ENCODE measurements at places on chromosomes 11 and 22.

DNA sequence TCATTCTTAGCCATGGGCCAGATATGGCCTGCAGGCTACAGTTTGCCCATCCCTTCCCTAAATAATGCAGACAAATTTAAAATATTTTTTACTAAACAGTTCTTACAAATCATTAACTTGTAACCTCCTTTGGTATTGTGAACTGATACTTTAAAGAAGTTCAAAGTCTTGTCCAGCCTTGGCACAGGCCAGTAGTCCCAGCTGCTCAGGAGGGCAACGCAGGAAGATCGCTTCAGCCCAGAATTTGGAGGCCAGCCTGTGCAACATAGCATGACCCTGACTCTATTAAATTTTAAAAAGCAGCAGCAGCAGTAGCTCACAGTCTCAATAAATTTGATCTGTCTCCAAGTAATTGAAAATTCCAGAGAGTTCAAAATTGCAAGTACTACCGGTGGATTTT lies 83.7 kb upstream of the ARHGAP32 start:
- no peak for DNase-seq

DNA sequence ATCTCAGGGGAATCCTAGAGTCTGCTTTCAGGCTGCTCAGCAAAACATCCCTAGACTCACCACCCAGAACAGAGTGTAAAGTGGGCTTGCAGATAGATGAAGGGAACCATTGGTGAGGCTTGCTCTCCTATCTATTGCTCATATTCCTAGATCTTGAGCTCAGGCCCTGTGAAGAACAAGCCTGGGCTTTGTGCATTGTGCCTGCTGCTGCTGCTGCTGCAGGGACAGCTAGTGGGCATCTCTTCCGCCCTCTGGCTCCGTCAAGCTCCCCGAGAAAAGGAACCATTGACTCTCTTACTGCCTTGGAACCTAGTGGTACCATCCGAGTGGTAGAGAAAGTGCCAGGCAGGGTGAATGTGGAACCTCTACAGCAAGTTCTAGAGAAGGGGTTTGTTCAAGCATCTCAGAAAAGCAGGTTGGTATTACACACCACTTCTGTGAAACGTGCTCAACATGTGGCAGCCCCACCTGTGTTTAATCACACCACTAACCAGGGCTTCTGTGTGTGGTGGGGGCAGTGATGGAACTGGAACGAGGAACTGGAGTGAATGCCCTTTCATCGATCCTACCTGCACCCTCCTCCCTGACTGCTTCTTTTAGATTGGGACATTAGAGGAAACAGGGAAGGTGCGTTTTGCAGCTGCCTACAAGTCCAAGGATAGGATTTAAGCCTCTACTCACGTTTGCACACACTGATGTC lies 4.4 kb downstream of the BACE1-AS start:
- no peak for DNase-seq

GRCh38 chr11:10236840-10237239 lies 57.2 kb downstream of the SBF2 start:
- DNase-seq: no peak

GRCh38 chr11:128985880-128986279 lies 43.2 kb upstream of the TP53AIP1 start:
- DNase-seq: no peak

GRCh38 chr11:8180469-8180868 lies 11.6 kb upstream of the RIC3 start:
- no peak for DNase-seq

- no peak for DNase-seq
Observed at GRCh38 chr22:49435596-49435995, 392.1 kb downstream of the BRD1 start.

DNA sequence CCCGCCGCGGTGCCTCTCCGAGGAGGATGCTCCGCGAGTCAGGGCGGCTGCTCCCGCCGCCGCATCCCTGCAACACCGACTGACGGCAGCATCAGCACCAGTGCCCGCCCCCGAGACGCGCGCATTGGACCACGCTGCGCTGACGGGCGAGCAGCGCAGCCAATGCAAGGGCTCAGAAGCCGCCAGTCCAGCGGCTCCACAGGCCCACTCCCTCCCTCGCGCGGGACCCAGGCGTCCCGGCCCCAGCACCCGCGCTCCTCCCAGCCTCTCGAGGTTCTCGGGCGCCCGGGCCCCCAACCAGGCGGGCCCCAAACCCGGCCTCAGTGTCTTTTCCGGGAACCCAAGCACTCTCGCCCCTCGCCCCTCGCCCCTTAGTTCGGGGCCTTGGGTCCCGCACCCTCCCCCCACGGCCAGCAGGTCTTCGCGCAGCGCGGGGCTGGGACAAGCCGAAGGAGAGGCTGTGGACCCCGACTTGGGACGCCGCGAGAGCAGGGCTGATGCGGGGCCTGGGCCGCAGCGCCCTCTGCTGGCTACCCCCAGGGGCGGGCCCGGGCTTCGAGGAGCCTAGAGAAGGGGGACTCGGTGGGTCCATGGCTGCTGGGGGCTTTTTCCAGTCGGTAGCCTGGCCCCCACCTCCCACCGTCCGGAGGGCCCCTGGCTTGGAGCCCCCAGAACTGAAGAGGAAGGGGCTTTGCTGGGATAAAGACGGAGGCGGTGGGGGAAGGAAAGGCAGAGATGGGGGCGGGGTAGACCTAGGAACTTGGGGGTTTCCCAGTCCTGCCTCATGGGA lies at the start of gene NRXN2:
Gene NRXN2, minus strand, starts transcription at position 81 of the 790 bp plus-strand sequence. CDS start 9,498 bp downstream, outside the sequence.
- DNase-seq: peak; percentile 68

DNA sequence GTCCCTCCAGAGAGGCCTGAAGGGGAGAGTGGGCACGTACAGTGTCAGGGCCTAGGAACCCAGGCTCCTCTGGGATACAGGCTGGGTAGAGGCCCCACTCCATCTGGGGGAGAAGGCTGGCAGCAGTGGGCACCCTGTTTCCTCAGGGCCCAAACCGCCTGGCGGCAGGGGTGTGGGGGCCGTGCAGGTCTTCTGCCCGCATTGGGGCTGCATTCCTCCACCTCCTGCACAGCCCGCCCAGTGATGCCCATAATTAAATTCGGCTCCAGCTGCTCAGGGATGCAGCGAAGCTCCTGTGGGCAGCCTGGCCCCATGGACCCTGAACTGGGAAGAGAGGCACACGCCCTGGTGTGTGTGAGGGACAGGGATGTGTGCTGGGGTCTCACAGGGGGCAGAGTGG lies 35.4 kb downstream of the KCNQ1OT1 start:
- DNase-seq: no peak

GRCh38 chr22:22810018-22810427 lies 77.6 kb upstream of the IGLL5 start:
- no peak for DNase-seq

DNA sequence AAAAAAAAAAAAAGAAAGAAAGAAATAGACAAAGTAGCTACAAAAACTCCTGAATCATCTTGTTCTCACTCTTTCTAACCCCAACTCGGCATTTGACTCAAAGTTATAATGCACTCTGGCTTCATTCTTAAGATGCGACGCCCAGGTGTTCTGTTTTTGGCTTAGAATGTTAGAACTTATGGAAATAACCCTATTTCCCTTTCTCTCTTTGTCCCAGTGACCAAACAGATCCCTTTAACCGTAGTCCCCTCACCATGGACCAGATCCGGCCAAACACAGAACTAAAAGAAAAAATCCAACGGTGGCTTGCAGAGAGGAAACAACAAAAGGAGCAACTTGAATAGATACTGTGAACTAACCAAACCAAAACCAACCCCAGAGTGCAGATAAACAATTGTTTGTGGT lies 5.3 kb upstream of the ATP5MG start:
- DNase-seq: no peak

DNA sequence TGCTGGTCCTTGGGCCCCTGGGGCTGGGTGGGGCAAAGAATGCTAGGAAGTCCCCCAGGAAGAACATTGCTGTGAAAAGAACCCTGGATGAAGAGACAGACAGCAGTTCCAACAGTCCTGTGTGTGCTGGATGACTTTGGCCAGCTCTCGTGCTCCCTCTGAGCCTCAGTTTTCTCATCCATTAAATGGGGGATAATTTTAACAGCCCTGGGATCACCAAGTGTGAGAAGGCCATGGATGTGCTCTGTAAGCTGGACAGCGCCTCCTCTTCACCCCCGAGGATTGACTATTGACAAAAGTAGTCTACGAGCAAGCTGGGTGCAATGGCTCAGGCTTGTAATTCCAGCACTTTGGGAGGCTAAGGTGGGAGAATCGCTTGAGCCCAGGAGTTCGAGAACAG lies 2.5 kb downstream of the LARGE2 start:
- no peak for DNase-seq

- DNase-seq: no peak
Observed at GRCh38 chr22:39526736-39527171, 5.8 kb downstream of the RPS19BP1 start.

GRCh38 chr22:42174062-42174461 lies 43.5 kb upstream of the CYP2D6 start:
- DNase-seq: no peak

DNA sequence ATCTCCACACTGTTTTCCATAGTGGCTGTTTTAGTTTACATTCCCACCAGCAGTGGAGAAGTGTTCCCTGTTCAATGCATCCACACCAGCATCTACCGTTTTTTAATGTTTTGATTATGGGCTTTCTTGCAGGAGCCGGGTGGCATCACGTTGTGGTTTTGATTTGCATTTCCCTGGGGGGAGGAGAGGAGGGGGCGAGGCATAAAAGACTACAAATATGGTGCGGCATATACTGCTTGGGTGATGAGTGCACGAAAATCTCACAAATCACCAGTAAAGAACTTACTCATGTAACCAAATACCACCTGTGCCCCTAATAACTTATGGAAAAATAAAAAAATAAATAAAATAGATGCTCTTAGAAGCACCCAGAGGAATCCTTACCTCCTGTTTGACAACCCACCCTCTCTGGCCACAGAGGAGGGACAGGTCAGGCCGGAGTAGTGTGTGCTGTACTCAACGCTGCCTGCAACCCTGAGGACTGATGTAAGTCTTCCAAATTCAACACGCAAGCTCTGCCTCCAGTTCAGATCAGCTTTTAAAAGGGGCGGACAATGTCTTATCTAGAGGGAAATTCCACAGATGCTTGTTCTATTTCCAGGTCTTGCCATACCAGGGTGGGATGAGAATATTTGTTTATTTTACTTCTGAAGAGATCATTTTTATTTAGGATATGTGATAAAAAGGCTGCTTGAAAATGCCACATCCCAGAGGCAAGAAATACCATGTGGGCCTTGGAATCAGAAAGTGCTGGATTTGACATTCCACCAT lies 329.6 kb upstream of the B3GAT1 start:
- no peak for DNase-seq

- DNase-seq: peak; percentile 45
Observed at GRCh38 chr11:134372961-134373360, 39.1 kb downstream of the B3GAT1 start.

DNA sequence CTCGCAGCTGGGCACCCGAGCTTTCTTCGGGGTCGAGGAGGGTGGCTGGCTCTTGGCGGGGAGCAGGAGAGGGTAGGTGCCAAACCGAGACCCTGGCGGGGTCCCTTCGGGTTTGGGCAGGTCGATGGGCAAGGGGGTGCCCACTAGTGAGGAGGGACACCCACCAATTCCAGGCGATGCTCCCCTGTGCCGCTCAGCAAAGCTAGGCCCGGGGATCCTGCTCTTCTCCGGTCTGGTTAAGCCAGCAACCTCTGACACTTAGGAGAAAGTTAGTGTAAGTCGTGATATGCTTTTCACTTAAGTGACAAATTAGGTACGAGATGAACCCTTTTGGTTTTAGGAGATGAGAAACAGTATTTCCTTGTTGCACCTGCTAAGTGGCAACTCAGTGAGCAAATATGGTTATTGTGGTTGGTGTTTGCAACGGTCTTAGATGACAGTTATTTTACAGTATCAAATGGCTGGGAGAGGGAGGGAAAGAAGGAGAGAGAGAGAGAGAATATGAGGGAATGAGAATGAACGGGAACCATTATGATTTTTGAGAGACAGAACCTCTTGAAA lies 565 bp downstream of the NUCB2 start:
- DNase-seq: peak; percentile 30

- DNase-seq: no peak
Observed at GRCh38 chr11:72621008-72621610, 53.1 kb downstream of the PDE2A start.

- no peak for DNase-seq
Observed at GRCh38 chr11:48103621-48104567, 112.7 kb upstream of the OR4B1 start.

GRCh38 chr11:235609-235996 lies 539 bp downstream of the SIRT3 start:
- no peak for DNase-seq

- DNase-seq: no peak
Observed at GRCh38 chr11:5092821-5093585, 23.6 kb downstream of the OR52E1 start.

- DNase-seq: peak; percentile 49
Observed at GRCh38 chr22:33209930-33210784, 152.0 kb upstream of the SYN3 start.

DNA sequence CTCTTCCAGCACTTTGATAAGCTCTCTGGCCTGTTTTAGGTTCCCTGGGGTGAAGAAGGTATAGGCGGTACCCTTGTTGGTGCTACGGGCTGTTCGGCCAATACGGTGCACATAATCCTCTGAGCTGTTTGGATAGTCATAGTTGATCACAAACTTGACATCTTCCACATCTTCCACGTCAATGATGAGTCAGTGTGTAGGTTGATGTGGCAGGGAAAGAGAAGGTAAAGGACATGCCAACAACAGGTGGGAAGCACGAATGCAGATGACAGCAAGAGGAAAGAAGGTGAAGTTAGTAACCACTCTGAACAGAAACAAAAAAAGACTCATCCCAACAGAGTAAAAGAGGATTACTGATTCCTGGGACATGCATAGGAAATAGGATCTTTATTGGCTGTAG lies 18.2 kb downstream of the DDX17 start:
- no peak for DNase-seq

DNA sequence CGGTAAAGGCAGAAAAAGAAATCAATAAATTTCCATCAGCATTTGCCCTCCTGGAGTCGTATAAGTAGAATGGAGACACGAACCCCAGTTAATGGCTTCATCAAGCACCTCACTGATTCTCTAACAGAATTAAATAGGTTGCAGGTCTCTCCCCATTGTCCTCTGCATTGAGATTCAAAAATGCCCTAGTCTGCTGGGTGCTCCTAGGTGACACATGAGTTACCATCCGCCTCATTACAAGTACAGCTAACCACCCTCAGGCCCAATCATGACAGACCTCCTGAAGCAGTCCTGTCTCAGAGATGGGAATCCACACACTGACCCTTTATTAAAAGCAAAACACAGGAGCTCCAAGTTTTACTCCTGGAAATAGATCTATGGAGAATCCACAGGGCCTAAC lies 31.4 kb downstream of the HSPA8 start:
- no peak for DNase-seq

- no peak for DNase-seq
Observed at GRCh38 chr22:45280587-45280980, 4.2 kb upstream of the UPK3A start.

- no peak for DNase-seq
Observed at GRCh38 chr11:106619320-106619990, 398.8 kb downstream of the GUCY1A2 start.

GRCh38 chr22:45502215-45503049 lies at the start of gene FBLN1:
FBLN1 (plus strand) TSS chr22:45502883; CDS start chr22:45502986, 103 bp downstream.
- no peak for DNase-seq

- DNase-seq: no peak
Observed at GRCh38 chr11:99177446-99177845, 156.7 kb downstream of the CNTN5 start.

Measured in NCI-H1694 (cell line).